ENCODE measurements at places on chromosomes 3 and 15. TPM values are rescaled to one million over a fixed set of nuclear protein-coding genes. Genes with fewer than 3 reads are reported as not detected.

The MKRN3 gene
- 25.7 TPM for total RNA-seq

GRCh38 chr3:160665231-160665630 lies 11.7 kb upstream of the ARL14 start:
- no peak for DNase-seq

GRCh38 chr3:138653567-138653966 lies 45.0 kb downstream of the FAIM start:
- no peak for DNase-seq

DNA sequence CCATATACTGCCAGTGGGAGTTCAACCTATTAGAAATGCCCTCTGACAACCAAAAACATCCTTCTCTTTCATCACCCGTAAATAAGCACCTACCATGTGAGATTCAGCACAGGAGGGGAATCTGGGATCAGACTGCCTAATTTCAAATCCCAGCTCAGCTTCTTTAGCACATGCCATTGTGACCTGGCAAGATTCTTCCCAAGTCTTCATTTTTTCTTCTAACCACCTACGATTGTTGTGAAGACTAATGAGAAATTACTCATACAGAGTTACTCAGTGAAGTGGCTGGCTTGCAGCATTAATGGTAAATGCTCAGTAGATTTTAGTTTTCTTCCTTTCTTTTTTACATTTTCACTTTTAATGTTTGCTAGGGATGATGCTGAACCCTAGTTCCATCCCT lies 176.7 kb downstream of the PDZRN3 start:
- no peak for DNase-seq

The CLEC3B gene
- total RNA-seq: 26.0 TPM

The SPATA12 gene
- not detected for total RNA-seq

DNA sequence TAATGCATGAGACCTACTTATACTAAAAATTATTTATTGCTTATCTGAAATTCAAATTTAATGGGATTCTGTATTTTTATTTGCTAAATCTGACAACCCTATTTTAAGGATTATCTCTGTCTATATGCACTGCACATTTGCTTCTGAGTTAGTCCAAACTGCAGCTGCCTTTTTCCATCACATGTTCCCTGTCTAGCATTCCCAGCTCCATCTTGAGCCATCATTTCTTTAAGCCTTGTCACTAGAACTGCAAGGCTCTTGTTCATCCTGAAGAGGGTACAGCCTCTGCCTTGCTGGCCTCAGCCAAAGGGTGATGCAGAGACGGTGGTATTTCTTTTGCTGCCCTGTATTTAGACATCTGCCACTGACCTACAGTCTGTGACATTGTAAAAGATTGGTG lies 125.8 kb upstream of the STT3B start:
- DNase-seq: no peak

GRCh38 chr15:26051761-26052675 lies 188.9 kb upstream of the ATP10A start:
- no peak for DNase-seq

The SETMAR gene
- 41.5 TPM for total RNA-seq

The CHST2 gene
- 33.4 TPM for total RNA-seq

DNA sequence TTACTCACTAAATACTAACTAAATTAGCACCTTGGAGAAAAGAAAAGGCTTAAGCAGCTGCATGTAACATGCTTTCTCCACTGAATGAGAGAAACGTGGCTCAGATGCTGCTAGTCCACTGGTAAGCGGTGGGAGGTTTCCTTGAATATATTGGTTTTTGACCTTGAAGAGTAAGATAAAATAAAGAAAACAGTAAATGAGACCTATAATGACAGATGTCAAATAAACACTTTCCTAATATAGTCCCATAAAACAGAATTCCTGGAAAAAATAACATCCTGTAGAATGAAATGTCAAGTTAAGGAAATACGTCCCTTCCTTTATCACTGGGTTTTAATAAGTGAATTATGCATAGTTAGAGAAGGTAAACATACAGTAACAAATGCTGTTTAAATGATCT lies 215.0 kb downstream of the DPH6 start:
- no peak for DNase-seq

The ITGA11 gene
- 0.62 TPM for total RNA-seq

DNA sequence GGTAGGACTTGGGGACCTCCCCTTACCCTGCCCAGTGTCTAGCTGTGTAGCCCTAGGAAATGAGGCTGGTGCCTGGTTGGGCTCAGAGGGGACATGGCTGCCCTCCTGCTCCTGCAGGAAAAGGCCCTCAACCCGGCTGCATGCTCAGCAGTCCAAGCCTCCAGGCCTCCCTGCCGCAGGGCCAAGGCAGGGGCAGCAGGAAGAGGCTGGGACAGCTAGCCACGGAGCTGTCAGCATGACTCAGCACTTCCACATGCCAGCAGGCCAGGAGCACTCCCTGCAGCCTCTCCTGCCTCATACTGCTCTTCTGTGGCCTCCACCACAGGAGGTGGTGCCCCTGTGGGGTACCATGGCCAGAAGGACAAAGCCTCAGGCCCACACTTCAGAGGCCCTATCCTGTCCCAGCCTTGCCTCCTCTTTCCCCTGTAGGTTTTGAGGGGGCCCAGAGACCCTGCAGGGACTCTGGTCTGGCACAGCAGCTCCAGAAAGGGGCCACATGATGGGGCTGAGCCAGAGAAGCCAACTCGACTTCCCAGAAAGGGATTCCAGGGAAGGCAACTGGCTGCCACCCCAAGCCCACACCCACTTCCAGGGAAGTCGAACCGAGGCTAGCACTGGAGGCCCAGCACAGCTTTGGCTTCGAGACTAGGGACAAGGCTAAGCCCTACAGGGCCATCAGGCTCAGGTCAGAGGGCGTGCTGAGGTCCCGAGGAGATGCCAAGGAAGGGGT lies 19.5 kb downstream of the TKT start:
- DNase-seq: peak; percentile 28

The GOLGA8T gene
- total RNA-seq: 0.16 TPM

- DNase-seq: peak; percentile 47
Measured at GRCh38 chr15:43872416-43873020, 45.7 kb downstream of the WDR76 start.

The GPR176 gene
- 44.3 TPM for total RNA-seq

- DNase-seq: no peak
Measured at GRCh38 chr15:75666823-75667501, 19.2 kb downstream of the SNX33 start.

The PFN2 gene
- 459 TPM for total RNA-seq

DNA sequence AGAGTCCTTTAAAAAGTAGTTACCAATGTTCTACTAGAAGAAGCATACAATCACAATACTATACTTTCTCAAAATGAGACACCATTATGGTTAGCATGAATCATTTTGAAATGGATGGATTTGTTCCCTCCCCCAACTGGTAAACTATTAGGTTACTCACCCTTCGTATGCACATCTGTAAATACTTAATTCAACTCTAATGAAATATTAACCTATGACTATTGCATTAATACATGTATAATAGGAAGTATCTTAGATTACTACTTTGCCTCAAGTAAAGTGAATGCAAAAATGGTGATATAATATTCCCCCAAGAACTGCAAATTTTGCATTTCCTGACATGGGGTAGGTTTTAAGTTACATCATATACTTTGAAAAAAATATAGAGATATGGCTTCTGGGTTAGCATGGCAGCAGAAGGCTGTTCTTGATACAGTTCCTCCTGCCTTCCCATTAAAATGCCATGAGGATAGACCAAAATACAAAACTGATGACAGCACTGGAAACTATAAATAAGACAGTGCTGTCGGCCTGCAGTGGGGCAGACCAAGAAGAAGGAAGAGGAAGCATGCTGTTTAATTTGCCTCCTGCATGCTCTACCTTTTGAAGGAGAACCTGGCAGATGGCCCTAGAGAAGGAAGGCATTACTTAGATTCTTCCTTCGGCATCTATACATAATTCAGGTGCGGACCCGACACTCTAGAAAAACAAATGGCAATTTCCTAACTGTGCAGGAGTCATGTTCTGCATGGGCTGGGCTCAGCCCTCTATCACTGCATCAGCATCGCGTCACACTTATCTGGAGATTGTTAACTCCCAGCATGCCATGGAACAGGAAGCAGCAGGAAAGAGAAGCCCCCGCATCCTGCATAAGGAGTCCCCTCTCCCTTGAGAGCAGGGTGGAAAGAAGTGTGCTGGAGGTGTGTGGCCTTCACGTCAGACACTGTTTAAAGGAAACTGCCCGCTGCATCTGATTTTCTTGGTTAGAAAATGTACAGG lies 41.8 kb upstream of the NEO1 start:
- no peak for DNase-seq

Measured in occipital lobe (tissue), 3 donors.